ENCODE measurements at places on chromosomes 16 and 17.

- peak; percentile 40 for DNase-seq
Observed at GRCh38 chr17:2929881-2930533, 133.4 kb downstream of the OR1D5 start.

- DNase-seq: no peak
Observed at GRCh38 chr16:82157836-82158235, 12.2 kb downstream of the MPHOSPH6 start.

DNA sequence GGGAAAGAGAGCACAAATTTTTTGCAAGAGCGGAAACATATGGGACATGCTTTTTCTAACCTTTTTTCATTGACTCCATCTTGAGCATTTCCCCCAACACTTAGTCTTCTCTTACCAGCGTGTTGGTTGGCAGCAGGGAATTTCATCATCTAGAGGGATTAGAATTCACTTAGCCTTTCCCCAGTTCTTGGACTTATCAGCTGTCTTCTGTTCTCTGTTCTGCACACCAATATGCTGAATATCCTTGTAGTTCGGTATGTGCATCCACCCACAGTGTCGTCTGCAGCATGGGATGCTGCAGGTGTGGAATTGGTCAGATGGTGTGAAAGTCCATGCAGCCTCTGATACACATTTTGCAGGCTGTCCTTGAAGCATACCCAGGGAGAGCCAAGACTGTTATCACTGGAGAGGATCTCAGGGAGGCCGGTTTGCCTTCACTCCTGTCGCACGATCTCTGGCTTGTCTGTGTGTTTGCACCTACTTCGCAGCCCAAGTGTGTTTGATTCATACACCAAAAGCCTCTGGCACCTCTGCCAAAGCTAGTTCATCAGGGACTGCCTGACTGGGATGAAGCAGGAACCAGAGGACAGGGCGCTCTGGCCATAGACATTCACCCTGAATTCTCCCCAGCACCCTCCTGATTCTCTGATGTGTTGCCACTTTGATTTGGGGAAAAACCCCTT lies 93.3 kb downstream of the SOCS1 start:
- DNase-seq: no peak

GRCh38 chr16:79112462-79112861 lies 488.1 kb downstream of the MAF start:
- no peak for DNase-seq

DNA sequence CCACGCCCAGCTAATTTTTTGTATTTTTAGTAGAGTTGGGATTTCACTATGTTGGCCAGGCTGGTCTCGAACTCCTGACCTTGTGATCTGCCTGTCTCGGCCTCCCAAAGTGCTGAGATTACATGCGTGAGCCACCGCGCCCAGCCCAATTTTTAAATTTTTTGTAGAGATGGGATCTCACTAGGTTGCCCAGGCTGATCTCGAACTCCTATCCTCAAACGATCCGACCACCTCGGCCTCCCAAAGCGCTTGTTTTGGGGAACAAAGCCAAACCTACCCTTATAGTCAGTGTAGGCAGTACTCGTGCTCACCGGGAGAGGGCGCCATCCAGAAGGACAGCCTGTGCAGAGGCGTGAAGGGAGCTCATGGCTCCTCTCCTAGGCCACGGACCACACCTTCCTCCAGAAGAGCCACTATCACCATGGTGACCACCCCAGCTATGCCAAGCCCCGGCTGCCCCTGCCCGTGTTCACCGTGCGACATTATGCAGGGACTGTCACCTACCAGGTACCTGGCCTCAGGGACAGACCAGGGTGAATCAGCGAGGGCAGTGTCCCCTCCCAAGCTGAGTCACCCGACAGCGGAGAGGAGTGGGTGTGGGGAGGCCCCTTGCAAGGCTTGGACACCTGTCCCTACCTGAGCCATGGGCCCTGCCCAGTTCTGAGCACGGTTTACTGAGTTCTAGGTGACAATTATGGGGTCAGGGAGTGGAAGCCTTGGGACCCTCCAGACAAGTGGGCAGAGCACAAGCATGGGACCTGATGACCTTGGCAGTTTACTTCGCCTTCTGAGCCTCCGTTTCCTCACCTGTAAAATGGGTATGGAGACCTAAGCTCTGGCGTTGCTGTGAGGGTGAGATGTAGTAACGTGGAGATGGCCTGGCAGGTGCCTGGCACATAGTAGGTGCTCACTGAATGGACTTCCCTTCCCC lies 13.7 kb downstream of the MYO15B start:
- peak; percentile 34 for DNase-seq

GRCh38 chr16:50568187-50568815 lies 20.1 kb downstream of the NKD1 start:
- DNase-seq: no peak

GRCh38 chr17:51010173-51010675 lies 110.4 kb downstream of the SPAG9 start:
- DNase-seq: peak; percentile 78

- DNase-seq: peak; percentile 64
Observed at GRCh38 chr16:47492428-47493377, 31.6 kb downstream of the PHKB start.

DNA sequence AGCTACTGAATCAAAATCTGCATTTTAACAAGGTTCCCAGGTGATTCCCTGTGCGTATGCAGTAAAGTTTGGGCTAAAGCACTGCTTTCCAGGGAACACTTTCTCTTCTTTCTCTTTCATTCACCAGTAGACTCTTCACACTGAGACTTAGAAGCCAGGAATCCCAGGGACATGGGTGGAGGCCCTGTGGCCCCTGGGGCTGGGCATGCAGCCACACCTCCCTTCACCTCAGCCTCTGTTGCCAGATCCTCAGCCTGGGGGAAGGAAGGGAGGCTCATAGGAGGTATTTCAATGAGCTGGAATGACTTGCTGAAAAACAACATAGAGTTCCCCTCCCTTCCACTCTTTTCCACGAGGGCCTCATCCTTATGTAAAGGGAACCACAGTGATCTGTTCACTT lies 1.2 kb downstream of the G6PC3 start:
- no peak for DNase-seq

- no peak for DNase-seq
Observed at GRCh38 chr17:76969598-76970172, 101.5 kb downstream of the MGAT5B start.

DNA sequence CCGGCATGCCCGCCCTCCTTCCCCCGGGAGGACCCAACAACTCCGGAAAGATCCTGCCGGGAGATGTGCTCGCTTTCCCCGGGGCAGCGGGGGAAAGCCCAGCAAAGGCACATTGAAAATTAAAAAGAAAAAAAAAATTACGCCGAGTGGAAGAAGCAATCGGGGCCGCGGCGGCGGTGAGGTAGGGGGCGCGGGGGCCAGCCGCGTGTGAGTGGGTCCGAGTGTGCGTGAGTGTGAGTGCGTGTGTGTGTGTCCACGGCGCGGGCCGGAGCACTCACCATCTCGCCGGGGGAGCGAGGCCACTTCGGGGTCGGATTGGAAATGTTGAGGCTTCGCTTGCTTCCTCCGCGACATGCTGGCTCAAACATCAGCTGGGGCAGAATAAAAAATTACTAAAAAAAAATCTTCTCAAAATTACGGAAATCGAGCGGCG lies at the start of gene SALL1:
Gene SALL1, minus strand, starts transcription at position 383 of the 433 bp plus-strand sequence. Its CDS starts 29 bp downstream, at position 354.
- DNase-seq: no peak

DNA sequence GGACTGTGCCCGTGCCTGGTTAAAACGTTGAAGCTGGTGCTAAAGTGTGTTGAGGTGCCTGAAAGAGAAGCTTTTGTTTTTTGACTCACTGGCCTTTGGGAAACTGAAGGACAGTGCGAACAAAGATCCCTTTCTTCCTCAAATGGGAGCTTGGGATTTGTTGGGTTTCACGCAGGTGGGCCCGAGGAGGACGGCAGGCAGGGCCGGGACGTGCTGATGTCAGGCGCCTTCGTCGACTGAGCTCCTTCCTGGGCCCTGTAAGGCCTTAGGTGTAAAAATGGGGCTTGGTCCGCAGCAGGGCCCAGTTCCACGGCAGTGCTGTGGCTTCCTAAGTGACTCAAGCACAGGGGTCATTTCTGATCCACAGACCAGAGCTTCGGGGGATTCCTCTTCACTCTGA lies 106.9 kb downstream of the BANP start:
- no peak for DNase-seq

DNA sequence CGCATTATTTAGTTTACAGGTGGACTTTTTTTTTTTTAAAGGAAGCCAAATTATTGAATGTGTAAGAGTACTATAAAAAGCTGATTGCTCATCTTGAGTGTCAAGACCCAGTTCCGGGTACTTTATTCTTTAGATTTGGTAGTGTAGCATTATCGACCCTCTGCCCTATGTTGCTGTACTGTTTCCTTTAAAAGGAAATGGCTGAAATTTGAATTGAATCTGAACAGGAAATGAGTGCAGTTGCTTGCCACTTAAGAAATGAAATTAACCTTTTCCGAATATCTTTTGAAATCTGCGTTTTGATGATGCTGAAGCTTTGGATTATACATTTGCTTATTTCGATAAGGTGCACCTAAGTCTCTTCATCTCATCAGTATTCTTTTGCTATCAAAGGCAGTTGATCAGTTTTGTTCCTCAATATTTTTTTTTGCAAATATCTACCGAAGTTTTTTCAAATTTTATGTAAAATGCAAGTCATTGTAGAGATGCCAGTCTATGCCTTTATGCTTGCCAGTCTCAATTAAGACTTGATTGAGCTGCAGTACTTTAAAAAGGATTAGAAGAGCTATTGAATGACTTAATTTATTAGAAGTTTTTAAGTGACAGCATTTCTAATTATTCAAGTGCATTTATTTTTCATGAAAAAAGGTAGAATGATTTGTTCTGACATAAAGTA lies 1.8 kb downstream of the GGNBP2 start:
- no peak for DNase-seq

DNA sequence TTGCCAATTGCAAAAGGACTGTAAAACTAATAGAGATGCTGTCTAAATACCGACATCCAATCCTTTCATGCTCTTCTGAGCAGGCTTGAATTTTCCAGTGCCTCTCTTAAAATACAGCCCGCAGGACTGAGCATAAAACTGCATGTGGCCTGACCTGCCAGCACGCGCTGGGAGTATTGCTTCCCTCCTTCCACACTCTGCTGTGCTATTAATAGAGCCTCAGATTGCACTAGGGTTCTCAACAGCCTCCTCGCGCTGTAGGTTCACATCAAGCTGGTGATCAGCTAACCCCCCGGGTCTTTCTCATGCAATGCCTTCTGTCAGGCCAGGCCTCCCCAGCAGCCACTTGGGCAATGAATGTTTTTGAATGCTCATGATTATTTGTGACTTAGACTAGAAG lies 14.2 kb upstream of the MSI2 start:
- DNase-seq: no peak

DNA sequence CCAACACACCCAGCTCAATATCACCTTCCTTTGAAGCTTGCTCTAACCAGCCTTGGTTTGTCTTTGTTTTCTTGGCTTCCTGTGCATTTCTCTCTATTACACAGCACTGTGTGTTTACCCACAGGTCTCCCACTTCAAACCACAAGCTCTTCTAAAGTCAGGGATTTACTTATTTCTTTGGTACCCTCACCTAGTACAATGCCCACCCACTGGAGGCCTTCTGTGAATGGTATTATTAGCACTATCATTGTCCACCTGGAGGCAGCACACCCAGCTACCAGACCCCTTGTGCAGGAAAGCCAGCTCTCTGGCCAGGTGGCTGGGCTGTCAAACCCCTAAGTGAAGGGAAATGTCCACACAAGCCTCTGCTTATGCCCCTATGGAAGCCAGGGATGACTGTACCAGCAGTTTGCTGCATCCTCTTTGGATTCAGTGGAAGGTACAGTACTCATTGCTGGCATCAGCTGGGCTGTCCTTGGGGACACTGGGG lies 9.4 kb upstream of the TOP2A start:
- no peak for DNase-seq

DNA sequence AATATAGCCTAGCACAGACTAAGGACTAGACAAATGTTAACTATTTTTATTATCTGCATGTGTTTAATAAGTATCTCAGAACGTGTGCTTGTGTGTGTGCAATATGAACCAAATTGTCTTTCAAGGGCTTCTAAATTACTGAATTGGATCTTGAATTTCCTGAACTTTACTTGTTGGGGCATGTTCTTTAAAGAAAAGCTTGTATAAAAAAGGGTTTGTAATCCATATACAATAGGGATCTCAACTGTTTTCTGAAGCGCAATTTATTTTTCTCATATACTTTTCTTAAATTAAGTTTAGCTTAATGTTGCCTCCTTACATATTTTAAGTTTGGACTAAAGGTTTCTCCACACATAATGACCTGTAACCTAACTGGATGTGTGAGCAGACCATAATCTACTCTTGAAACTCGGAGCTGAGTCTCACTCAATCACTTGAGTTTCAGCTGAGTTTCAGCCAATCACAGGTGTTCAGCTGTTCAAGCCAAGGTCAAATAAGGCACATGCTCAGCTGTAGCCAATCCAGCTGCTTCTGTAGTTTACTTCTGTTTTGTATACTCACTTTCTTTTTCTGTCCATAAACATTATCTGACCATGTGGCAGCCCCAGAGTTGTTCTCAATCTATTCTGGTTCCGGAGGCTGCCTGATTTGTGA lies 72.3 kb downstream of the CDK5R1 start:
- no peak for DNase-seq

DNA sequence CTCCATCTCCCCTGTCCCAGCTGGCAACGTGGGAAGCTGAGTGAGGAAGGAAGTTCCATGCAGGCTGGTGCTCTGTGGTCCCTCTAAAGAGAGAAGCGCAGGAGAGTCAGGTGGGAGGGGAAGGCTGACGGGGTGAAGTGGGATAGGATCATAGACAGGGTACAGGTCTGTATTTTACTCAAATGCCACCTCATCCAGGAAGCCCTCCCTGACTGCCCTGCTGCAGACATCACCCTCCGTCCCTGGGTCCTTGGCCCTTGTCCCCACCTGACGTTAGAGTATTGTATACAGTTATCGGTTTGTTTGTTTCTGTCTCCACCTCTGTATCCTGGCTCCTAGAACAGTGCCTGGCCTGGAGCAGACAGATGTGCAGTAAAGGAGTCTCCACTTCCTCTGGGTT lies 11.7 kb downstream of the CANT1 start:
- no peak for DNase-seq

DNA sequence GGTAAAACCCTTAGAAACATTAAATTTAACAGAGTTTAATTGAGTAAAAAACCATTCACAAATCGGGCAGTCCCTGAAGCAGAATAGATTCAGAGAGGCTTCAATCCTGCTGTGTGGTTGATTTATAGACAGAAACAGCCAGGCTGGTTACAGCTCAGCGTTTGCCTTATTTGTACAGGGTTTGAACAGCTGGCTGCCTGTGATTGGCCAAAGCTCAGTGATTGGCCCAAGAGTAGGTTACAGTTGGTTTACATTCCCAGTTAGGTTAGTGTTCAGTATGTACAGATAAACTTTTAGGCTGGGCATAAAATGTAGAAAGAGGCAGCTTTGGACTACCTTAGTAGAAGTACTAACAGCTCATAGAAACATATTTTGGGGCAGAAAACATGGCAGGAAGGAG lies 210.4 kb upstream of the ELAC2 start:
- no peak for DNase-seq

DNA sequence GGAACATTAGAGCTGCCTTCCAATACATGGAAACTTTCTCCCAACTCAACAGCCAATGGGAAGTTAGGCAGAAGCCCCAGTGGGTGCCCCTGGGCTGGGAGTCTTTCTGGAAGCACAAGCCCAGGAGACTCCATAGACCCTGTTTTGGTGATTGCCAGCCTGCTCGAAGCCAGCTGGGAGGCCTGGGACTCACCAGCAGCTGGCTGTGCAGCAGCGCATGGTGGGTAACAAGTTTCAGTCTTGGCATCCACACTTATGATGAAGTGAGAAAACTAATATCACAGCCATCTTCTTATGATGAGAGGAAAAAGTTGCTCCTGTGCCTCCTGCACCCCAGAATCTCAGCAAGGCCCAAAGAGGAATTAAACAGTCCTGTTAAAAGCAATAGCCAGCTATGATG lies 522.5 kb upstream of the CDH5 start:
- no peak for DNase-seq
